ENCODE measurements at places on chromosomes 16 and 17.

- peak; percentile 85 for DNase-seq
Measured at GRCh38 chr17:29140051-29140621, 40.1 kb downstream of the MYO18A start.

DNA sequence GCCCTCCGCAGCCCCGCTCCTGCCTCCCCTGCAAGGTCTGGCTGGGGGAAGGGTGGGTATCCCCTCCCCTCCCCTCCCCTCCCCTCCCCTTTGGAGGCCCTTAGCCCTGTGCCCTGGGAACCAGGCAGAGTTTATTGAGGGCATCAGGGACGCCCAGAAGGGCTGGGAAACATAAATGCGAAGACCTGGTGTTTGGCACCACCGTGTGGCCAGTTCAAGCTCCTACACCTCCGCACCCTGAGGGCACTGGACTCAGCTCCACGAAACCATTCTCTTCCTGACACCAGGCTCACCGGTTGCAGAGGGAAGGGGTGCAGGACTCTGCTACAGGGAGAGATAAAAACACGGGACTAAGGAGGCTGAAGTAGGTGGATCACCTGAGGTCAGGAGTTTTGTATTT lies 1.0 kb upstream of the AIPL1 start:
- DNase-seq, result peak; percentile 87

DNA sequence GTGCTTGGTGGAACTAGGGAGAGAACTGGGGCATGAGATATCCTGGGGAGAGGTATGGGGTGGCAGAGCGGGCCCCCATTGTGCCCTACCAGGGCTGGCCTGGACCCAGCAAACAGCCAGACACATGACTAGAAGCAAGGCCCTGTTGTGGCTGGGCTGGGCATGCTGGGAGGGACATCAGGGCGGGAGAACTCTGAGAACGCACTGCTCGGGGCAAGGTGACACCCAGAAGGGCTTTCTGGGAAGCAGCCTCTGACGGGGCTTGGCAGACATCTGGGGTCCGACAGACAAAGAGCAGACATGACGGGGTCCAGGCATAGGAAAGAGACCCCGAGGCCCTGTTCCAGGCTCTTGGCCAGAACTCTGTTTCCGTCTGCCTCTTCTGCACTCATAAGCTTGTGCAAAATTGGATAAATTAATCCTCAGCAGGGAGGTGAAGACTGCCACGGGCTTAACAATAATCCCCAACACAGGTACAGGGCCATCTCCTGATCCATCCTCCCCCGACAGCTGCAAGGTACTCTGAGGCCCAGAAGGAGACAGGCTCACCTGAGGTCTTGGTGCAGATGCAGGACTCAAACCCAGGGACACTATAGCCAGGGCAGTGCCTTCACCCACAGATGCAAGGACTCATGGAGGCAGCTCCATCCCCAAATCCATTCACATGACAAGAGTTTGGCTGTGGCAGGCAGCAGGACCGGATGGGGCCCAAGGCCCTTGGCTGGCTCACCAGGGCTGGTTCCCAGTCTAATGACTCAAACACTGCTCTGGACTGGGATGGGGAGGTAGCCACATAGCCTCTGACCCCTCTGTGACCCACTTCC lies 5.4 kb downstream of the SREBF1 start:
- no peak for DNase-seq

- no peak for DNase-seq
Measured at GRCh38 chr16:48041981-48042421, 113.8 kb downstream of the ABCC12 start.

DNA sequence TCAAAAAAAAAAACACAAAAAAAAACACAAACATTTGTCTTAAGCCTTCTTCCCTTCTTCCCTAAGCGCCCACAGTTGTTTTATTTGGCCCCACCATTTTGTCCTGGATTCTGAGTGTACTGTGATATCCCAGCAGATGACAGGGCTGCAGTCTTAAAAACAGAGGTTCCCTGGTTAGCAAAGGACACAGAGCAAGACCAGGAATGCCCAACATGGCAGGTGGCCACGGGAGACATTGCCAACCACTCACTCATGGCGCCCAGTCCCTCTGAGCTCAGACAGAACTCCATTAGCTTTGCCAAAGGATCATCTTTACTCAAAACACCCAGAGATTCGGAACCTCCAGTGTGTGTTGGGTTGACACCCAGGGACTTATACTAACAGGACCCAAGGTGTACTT lies 249.3 kb downstream of the MRTFB start:
- no peak for DNase-seq

GRCh38 chr17:32494621-32495358 lies 8.0 kb downstream of the CDK5R1 start:
- DNase-seq, result no peak

- DNase-seq, result no peak
Measured at GRCh38 chr17:45129426-45129939, 2.8 kb downstream of the PLCD3 start.

DNA sequence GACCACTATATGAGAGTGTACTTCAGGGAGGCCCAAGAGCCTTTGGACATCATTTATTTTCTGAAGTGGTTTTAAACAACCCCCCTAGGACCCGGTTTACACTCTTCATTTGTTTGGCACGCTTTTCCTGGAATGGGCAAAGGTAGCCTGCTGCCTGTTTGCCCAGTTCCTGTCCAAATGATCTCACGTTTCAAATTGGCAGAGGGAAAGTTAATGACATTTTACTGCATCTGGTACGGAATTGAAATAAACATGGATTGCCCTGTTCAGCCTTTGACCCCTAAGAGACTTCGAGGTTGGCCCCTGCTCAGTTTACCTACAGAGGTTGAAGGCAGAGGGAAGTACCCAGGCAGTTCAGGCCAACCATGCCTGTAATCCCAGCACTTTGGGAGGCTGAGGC lies 5.8 kb upstream of the RPRML start:
- no peak for DNase-seq

DNA sequence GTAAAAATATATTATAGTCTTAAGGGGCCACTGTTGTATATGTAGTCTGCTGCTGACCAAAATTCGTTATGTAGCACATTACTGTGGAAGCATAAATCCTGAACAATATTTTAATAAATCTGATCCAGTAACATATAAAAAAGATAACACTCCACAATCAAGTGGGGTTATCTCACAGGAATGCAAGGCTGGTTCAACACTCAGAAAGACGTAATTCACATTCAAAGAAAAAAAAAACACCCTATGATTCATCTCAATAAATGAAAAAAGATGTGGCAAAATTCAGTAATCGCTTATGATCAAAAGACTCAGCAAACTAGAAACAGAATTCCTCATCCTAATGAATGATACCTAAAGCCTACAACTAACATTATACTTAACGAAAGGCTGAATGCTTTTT lies 47.8 kb downstream of the CREBBP start:
- DNase-seq, result no peak

DNA sequence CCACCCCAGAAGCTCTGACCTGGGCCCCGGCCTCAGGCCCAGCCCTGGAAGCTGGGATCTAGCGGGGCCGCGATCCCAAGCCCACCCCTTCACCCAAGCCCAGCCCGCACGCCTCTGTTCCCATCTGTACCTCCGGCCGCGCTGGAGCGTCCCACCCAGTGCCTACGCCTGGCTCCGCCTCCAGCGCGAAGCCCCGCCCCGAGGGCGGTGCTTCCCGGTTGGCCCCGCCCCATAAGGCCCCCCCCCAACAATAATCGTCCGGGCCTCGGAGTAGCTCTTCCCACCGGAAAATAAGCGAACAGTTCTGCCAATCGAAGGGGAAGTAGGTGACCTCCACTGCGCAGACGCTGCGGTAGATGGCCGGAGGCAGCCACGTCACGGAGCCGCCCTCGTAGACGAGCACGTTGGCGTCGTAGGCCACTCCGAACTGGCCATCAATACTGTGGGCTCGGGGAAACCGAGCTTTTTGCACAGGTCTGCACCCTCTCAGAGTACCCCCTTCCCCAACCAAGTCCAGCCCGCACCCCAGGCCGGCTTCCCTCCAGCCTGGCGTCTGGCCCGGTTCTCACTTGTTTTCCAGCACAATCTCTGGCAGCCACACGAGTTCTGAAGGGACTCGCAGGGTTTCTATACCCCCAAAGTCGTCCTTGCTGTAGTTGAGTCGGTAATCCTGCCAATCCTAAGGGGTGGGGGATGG lies 1.1 kb downstream of the CHRNE start:
- no peak for DNase-seq

GRCh38 chr16:29804455-29805231 lies 1.7 kb upstream of the MAZ start:
- DNase-seq, result no peak

DNA sequence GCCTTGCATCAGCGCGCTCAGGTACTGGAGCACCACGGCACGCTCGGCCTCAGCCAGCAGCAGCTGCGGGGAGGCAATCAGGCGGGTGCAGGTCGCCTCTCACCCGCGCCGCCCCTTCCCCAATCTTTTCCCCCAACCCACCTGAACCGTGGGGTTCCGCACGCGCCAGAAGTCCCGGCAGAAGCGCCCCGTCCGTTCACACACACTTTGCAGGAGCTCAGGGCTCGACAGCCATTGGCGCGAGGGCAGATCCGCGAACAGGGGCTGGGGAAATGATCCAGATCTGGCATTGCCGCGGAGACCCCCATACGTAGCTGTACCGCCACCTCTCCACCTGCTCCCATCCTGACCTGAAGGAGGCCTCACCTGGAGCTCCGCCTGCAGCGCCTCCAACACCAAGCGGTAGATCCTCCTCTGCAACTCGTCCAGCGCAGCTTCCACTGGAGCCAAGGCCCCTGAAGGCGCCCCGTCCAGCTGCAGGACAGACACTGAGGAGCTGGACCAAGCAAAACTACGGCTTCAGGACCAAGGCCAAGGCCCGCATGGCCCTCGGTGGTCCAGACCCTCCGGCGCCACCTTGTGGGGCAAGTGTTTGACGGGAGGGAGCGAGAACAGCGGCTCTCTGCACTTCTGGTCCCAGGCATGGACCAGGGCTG lies 1.4 kb upstream of the MATCAP1 start:
- DNase-seq, result peak; percentile 85

- DNase-seq, result no peak
Measured at GRCh38 chr17:2292100-2292499, 11.5 kb downstream of the SMG6 start.

- no peak for DNase-seq
Measured at GRCh38 chr16:28554634-28555423, 1.1 kb downstream of the SGF29 start.

- no peak for DNase-seq
Measured at GRCh38 chr16:86679490-86679889, 101.1 kb downstream of the FOXL1 start.

DNA sequence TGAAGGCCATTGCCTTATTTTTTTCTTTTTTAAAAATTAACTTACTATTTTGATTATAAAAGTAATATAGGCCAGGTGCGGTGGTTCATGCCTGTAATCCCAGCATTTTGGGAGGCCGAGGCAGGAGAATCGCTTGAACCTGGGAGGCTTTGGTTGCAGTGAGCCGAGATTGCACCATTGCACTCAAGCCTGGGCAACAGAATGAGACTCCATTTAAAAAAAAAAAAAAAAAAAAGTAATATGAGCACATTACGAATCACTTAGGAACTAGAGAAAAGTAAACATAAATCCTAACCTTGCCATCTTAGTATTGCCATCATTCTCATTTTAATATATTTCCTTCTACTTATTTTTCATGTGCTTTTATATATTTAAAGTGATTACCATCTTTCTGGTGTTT lies 12.9 kb upstream of the TACO1 start:
- DNase-seq, result no peak

DNA sequence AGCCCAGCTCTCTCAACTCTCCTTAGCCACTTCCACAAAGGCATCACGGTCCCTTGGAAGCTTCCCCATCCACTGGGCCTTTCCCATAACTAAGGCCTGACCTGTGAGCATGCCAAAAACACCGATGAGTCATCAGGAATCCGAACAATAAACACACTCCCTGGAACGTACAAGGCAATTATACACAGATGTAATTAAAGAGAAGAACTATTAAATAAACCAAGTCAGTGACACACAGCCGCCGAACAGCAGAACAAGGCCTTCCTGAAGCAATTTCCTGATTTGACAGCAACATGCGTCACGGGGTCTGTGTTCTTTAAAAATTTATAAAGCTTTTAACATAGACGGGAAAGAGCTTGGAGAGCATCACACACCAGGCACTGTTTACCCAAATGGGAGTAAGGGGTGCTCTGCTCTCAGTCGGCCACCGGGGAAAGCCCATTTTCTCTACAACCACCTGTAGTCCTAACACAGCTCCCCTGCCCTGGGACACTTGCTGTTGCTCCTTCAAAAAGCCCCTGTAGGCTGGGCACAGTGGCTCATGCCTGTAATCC lies 29.4 kb downstream of the COG7 start:
- no peak for DNase-seq

DNA sequence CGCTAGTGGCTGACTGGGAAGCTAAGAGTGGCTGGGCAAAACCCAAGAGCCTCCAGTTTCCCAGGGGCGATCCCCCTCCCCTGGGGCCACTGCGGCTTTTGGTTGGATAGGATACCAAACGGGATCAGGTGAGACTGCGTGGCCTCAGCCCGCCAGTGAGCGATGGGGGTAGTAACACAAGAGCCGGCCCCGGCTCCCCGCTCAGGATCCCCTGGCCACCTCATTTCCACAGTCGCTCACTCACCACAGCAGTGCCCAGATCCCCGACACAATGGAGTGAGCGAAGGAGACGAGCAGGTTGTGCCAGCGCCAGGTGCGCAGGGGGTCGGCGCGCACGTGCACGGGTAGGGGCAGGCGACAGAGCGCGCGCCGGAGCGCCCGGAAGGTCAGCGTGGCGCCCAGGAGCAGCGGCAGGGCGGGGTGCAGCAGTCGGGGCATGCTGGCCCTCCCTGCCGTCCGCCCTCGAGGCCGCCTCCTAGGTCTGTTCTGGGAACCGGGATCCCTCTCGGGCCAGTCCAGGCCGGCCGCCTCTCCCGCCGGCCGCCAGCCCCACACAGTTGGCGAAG lies 290 bp downstream of the TLCD1 start:
- DNase-seq, result no peak

- no peak for DNase-seq
Measured at GRCh38 chr17:68580236-68580770, 20.9 kb downstream of the FAM20A start.

- no peak for DNase-seq
Measured at GRCh38 chr16:54632322-54633220, 298.1 kb upstream of the IRX5 start.

GRCh38 chr16:49651996-49652395 lies 203.9 kb downstream of the ZNF423 start:
- no peak for DNase-seq

All from GM13976 (cell line).